H1 (cell line): ENCODE measurements at places on chromosomes 5 and 9.

DNA sequence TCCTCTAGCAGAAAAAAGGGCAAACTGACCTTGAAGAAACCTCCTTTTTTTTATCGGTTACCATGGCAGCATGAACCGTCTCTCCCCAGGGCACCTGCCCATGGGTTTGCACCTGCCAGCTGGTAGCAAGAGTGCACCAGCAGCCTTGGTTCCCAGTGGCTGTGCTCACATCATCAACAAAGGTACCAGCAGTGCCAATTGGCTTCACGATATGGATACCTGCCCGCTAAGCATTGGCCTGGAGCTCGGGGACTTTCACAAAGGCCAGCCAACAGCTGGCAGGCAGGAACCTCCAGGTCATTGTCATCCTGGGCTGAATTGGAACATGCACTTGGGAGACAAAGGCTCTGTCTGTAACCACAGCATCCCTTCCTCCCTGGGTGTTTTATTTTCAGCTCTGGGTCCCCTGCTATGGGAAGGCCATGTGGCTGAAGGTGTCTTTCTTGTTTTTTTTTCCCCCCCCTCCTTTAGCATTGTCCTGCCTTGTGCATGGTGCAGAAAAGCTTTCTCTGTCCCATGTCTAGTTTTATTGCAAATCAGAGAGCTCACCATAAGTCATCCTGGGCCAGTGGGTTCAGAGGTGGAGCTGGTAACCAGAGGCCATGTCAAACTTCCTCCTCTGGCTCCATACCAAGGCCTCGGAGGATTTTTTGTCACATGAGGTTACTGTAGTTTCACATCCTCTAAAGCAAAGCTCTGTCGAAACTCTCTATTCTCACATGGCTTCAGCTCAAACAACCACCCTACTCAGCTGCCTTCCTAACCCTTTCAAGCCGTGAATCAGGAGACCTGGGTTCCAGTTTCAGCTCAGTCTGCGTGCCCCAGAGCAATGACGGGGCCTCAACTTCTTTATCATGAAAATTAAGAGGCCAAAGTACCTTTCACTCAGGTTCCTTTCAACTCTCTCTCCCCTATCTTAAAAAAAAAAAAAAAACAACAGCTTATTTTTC, 145.5 kb upstream of the MAP3K1 start:
- peak; percentile 51 for DNase-seq
- H3K4me3 ChIP-seq, result no peak overlapping the region
- H3K36me3 ChIP-seq, result no peaks in the 10 kb centered on the region
- H3K27me3 ChIP-seq, result no peaks in the 10 kb centered on the region
- H3K27ac ChIP-seq, result peak overlapping the region; percentile 24; the same call in 1 of the 2 replicates

- H3K36me3 ChIP-seq, result no peaks in the 10 kb centered on the region
- no peaks in the 10 kb centered on the region for H3K4me1 ChIP-seq
- H3K27ac ChIP-seq, result no peak overlapping the region
- no peak overlapping the region for H3K4me3 ChIP-seq
- DNase-seq, result no peak
Measured at GRCh38 chr5:152704286-152704685, 299.2 kb upstream of the NMUR2 start.

GRCh38 chr9:89482056-89482851, 15.7 kb downstream of the SEMA4D start:
- no peak for DNase-seq
- no peaks in the 10 kb centered on the region for H3K27me3 ChIP-seq
- no peaks in the 10 kb centered on the region for H3K36me3 ChIP-seq
- H3K4me1 ChIP-seq, result peaks cover 13% of the 10 kb centered on the region
- no peak overlapping the region; the same call in 1 of the 2 replicates for H3K27ac ChIP-seq

DNA sequence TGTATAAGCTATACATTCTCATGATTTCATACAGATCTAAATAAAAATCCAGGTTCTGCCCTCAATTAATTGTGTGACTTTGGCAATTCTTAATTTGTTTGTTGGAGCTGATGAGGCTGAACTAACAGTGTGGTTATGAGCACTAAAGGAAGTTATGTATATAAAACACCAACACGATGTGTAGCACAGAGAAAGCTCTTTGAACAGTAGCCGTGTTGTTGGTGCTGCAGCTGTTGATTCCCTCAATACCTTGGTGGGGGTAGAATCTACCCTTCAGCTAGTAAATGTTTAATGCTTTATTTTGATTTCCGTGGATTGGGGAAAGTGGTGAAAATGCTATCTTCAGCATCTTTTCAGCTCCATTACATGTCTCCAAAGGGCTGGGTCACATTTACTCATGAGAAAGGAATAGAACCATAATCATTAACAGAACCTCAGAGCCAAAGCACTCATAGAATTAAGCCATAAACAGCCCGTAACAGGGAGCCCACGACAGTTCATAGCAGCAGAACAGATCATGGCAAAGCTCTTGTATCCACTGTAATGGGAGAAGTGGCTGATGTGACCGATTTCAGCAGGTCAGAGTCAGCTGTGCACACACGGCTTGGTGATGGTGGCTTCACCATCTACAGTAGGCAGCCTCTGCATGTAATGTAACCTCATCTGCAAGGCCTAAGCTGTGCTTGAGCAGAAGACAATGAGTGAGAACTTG, 332.7 kb downstream of the DIRAS2 start:
- no peaks in the 10 kb centered on the region for H3K36me3 ChIP-seq
- H3K4me3 ChIP-seq, result no peak overlapping the region

DNA sequence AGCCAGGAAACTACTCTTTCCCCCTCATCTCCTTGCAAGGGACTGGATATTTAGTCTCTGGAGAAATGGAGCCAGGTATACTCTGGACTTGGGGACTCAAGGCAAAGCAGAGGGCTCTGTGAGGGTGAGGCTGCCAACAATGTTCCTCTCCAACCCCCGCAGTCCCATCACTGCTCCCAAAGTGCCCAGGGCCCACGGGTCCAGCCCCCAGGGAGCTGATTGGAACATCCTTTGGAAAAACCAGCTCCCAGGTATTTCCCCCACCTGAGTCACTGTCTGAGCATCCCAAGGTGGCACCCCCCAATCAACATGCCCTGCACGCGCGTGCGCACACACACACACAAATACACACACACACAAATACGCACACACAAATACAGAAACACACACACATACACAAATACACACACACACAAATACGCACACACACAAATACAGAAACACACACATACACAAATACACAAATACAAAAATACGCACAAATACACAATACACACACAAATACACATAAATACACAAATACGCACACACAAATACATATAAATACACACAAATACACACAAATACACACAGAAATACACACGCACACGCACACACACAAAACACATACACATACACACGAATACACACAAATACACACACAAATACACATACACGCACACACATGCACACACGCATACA, 137.4 kb downstream of the DAB2IP start:
- no peak overlapping the region for H3K27ac ChIP-seq
- H3K36me3 ChIP-seq, result no peaks in the 10 kb centered on the region
- H3K4me1 ChIP-seq, result no peaks in the 10 kb centered on the region
- no peaks in the 10 kb centered on the region for H3K27me3 ChIP-seq
- no peak for DNase-seq

GRCh38 chr9:7150153-7150890, 392.5 kb downstream of the KDM4C start:
- H3K27me3 ChIP-seq, result no peaks in the 10 kb centered on the region
- H3K4me1 ChIP-seq, result no peaks in the 10 kb centered on the region
- no peak overlapping the region for H3K4me3 ChIP-seq
- DNase-seq, result no peak
- no peak overlapping the region for H3K27ac ChIP-seq

GRCh38 chr5:104754311-104754995, 1191.9 kb upstream of the NUDT12 start:
- no peak overlapping the region for H3K4me3 ChIP-seq
- no peak overlapping the region for H3K27ac ChIP-seq
- H3K27me3 ChIP-seq, result no peaks in the 10 kb centered on the region
- no peak for DNase-seq
- H3K36me3 ChIP-seq, result no peaks in the 10 kb centered on the region

GRCh38 chr9:127039492-127039891, 82.9 kb downstream of the ANGPTL2 start:
- no peaks in the 10 kb centered on the region for H3K4me1 ChIP-seq
- no peak overlapping the region for H3K4me3 ChIP-seq
- H3K27ac ChIP-seq, result no peak overlapping the region
- DNase-seq, result no peak

- DNase-seq, result no peak
- H3K27me3 ChIP-seq, result no peaks in the 10 kb centered on the region
- H3K27ac ChIP-seq, result no peak overlapping the region
- H3K36me3 ChIP-seq, result no peaks in the 10 kb centered on the region
- no peak overlapping the region for H3K4me3 ChIP-seq
Measured at GRCh38 chr5:87966213-87966612, 302.4 kb downstream of the TMEM161B start.

DNA sequence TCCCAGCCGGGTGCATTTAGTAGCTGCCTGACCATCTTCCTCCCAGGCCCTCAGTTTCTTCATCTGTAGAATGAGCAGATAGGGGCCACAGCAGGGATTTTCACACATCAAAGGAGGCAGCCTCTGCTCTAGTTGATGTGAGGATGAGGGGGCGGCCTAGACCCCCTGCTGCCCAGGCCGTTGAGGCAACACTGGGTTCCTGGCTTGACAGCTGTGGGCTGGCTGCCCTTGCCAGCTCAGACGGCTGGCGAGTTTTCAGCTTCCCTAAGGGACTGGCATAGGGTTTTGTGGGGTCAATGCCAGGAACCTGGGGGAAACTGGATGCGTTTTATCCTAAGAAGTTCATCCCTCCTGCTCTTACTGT, 49.6 kb downstream of the NDST1 start:
- no peak overlapping the region for H3K4me3 ChIP-seq
- no peak overlapping the region for H3K27ac ChIP-seq
- peaks cover 9% of the 10 kb centered on the region for H3K36me3 ChIP-seq
- no peaks in the 10 kb centered on the region for H3K27me3 ChIP-seq

GRCh38 chr5:177982072-177982727, 13.8 kb downstream of the PROP1 start:
- H3K36me3 ChIP-seq, result no peaks in the 10 kb centered on the region
- no peak overlapping the region for H3K27ac ChIP-seq
- DNase-seq, result peak; percentile 44
- peaks cover 2% of the 10 kb centered on the region; the same call in 1 of the 2 replicates for H3K4me1 ChIP-seq
- H3K4me3 ChIP-seq, result no peak overlapping the region

- no peaks in the 10 kb centered on the region for H3K36me3 ChIP-seq
- no peaks in the 10 kb centered on the region for H3K27me3 ChIP-seq
- no peak overlapping the region for H3K4me3 ChIP-seq
- H3K4me1 ChIP-seq, result no peaks in the 10 kb centered on the region
- H3K27ac ChIP-seq, result no peak overlapping the region
Measured at GRCh38 chr5:138975098-138975847, 100.1 kb upstream of the LRRTM2 start.
